ENCODE measurements at places on chromosomes 7 and 10. TPM values are rescaled to one million over a fixed set of nuclear protein-coding genes. Genes with fewer than 3 reads are reported as not detected.

Gene KDM7A
- 6.6 TPM for total RNA-seq

Gene ARHGAP22
- total RNA-seq = not detected

Gene VIPR2
- 0.19 TPM for total RNA-seq

Gene CUTC
- total RNA-seq = 31.2 TPM

Gene FOXI2
- total RNA-seq = not detected

Gene LIPN
- not detected for total RNA-seq

Gene ACHE
- total RNA-seq = 0.23 TPM

Gene MAT1A
- total RNA-seq = not detected

Gene NFKB2
- total RNA-seq = 279 TPM

Gene ACBD5
- total RNA-seq = 19.5 TPM

Gene CROT
- total RNA-seq = 8.6 TPM

Gene RADIL
- total RNA-seq = 0.29 TPM

Gene NKX1-2
- not detected for total RNA-seq

Gene C7orf57
- 2.1 TPM for total RNA-seq

Gene PDZD7
- 0.27 TPM for total RNA-seq

Gene AOAH
- 17.4 TPM for total RNA-seq

Gene CFAP58
- total RNA-seq = 0.23 TPM

Gene MSMB
- total RNA-seq = not detected

Gene EN2
- not detected for total RNA-seq

Gene GRM3
- total RNA-seq = not detected

Gene LEP
- not detected for total RNA-seq

Measured in activated CD8-positive, alpha-beta memory T cell treated with anti-CD3 and anti-CD28 coated beads for 36 hours (primary cell).